CD4-positive, alpha-beta T cell (primary cell): ENCODE measurements at places on chromosomes 3 and 15. TPM values are rescaled to one million over a fixed set of nuclear protein-coding genes. Genes with fewer than 3 reads are reported as not detected.

The IL17RC gene
- 0.88 TPM for total RNA-seq

The ANKUB1 gene
- total RNA-seq, result not detected

The TRIM59 gene
- total RNA-seq, result 16.4 TPM

The FANCD2OS gene
- total RNA-seq, result not detected

DNA sequence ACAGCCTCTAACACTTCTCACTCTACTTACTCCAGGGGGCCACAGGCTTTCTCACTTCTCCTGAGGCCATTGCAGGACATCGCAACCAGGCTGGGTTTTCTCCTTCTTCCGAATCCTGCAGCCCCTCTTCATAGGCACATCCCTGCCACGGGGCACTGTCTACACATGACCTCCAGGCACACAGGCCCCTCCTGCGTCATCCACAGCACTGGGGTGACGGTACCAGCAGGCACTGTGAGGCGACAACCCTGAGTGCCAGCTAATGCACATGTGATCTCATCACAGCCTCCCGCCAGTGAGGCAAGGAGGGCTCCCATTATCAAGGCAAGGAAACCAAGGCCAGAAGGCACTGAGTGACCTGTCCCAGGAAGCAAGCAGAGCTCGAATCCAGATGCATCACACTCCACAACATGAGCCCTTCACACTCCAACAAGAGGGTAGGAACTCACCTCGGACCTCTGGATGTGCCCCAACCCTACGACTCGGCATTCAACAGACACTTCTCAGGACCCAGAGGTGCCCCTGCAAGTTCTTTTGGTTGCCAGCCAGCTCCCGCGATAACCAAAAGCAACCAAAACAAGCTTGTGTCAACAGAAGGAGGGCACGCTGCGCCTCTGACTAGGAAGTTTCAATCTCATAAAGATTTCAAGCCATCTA is 16.7 kb downstream of the FAM174B start:
- no peak overlapping the region for H3K27ac ChIP-seq
- H3K4me3 ChIP-seq, result no peak overlapping the region
- no peaks in the 10 kb centered on the region for H3K36me3 ChIP-seq
- no peaks in the 10 kb centered on the region for H3K27me3 ChIP-seq
- no peaks in the 10 kb centered on the region for H3K4me1 ChIP-seq

- peaks cover 40% of the 10 kb centered on the region for H3K36me3 ChIP-seq
- peaks cover 44% of the 10 kb centered on the region for H3K4me1 ChIP-seq
- H3K4me3 ChIP-seq, result no peak overlapping the region
Measured at GRCh38 chr15:41836073-41836472, 2.6 kb upstream of the PLA2G4B start.

DNA sequence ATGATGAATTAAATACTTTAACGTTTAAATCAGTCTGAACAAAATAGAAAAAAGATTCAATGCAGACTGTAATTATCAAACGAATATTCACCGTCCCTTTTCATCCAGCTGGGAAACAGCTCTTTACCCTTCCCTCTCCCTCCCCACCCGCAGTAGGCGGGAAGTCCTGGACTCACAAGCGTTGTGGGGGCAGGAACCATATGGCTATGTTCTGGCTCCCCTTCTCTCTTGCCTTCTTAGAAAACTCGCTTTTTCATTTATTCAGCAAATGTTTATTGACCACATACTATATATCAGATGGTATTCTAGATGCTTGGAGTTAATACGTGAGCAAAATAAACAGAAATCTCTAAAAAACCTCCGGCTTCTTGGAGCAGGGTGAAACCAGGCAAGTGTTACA is 715 bp upstream of the SCAPER start:
- no peaks in the 10 kb centered on the region for H3K36me3 ChIP-seq
- H3K27ac ChIP-seq, result peak overlapping the region; percentile 57
- no peaks in the 10 kb centered on the region for H3K27me3 ChIP-seq
- H3K4me3 ChIP-seq, result peak overlapping the region; percentile 83
- DNase-seq, result no peak

GRCh38 chr3:134076851-134077250 is 47.1 kb upstream of the SLCO2A1 start:
- no peak overlapping the region for H3K27ac ChIP-seq
- H3K27me3 ChIP-seq, result peaks cover 4% of the 10 kb centered on the region
- DNase-seq, result no peak
- H3K4me3 ChIP-seq, result no peak overlapping the region

- H3K27me3 ChIP-seq, result no peaks in the 10 kb centered on the region
- H3K4me3 ChIP-seq, result no peak overlapping the region
- H3K4me1 ChIP-seq, result no peaks in the 10 kb centered on the region
Measured at GRCh38 chr3:135997554-135998320, 32.2 kb downstream of the PPP2R3A start.

DNA sequence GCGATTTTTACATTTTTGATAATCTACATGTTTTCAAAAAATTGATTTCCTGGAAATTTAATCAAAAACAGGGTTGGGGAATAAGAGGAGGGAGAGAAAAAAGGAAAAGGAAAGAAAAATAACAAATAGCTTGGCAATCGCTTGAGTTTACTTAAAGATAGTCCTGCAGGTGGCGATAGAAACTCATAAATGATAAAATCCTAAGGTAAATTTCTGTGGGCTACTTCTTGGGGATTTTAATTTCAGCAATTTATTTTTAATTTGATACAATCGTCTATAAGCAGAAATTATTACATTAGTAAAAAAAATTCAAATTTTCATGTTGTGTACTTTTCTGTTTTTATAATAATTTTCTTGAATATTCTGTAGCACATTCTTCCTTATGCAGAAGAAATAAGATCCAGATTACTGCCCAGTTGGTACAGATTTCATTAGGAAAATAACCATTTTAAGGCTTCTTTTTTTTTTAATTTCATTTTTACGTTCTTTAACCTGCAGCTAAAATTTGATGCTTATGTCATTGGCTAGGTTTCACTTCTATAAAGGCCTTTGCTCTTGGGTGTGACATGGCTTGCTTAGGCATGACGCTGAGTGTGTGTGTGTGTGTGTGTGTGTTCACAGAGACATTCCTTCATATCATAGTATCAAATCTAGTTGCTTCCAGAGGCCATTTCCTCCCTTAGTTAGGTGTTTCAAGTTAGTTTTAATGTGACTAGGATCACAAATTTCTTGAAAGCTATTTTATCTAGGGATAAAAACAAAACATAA is 181.8 kb downstream of the MCTP2 start:
- H3K36me3 ChIP-seq, result peaks cover 8% of the 10 kb centered on the region
- DNase-seq, result no peak
- no peaks in the 10 kb centered on the region for H3K27me3 ChIP-seq
- H3K4me1 ChIP-seq, result no peaks in the 10 kb centered on the region

DNA sequence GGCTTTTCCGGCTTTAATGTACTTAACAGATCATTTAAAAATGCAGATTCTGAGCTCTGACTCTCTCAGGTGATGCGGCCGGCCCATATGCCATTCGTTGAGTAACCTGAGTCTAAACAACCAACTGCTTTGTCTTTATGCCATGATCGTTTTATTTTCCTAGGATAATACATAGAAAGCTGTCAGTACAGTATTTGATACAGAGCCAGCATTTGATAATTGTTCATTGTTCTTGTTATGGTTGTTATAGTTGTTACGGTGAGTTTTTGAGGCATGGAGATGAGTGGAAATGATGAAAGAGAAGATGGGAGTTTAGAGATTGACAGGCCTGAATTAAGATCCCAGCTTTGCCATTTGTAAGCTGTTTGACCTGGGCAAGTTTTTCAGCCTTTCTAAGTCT is 40.0 kb downstream of the TMEM45A start:
- no peak overlapping the region for H3K4me3 ChIP-seq
- DNase-seq, result no peak
- no peak overlapping the region for H3K27ac ChIP-seq
- no peaks in the 10 kb centered on the region for H3K27me3 ChIP-seq
- no peaks in the 10 kb centered on the region for H3K4me1 ChIP-seq
- no peaks in the 10 kb centered on the region for H3K36me3 ChIP-seq

DNA sequence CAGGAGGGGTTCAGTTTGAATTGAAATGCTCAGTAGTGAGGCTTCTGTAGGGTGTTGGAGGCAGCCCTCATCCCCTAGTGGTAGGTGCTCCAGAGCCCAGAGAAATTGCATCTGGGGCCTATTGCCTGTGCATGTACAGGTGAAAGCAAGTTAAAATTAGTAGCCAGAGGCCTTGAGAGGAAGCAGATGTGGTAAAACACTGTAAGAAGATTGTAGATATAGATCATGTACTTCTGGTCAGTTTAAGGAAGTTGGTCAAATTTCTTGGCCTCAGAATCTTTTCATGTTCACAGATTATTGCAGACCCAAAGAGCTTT is 34.6 kb downstream of the IGSF10 start:
- H3K36me3 ChIP-seq, result no peaks in the 10 kb centered on the region
- no peak overlapping the region for H3K4me3 ChIP-seq
- no peak for DNase-seq
- no peaks in the 10 kb centered on the region for H3K4me1 ChIP-seq
- no peaks in the 10 kb centered on the region for H3K27me3 ChIP-seq

GRCh38 chr3:143484846-143485512 is 363.3 kb downstream of the SLC9A9 start:
- DNase-seq, result no peak
- no peak overlapping the region for H3K27ac ChIP-seq
- no peaks in the 10 kb centered on the region for H3K4me1 ChIP-seq

DNA sequence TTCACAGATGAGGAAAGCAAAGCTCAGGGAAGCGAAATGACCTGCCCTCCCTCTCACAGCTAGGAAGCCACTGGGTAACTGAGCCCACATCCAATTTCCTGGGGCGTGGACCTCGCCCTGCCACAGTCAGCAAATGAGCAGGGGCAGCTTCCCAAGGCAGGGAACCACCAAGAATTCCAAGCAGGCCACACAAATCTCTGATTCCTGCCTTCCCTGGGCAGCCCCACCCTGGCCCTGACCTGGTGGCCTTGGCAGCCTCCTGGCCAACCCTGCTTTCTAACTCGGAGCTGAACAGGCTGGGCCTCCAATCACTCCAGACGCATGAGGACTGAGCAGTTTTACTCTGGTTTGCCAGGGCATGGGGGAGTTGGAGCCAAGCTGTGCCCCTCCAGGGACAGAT is 203.7 kb upstream of the TLE3 start:
- no peak for DNase-seq
- no peaks in the 10 kb centered on the region for H3K27me3 ChIP-seq
- peaks cover 24% of the 10 kb centered on the region for H3K4me1 ChIP-seq
- H3K36me3 ChIP-seq, result no peaks in the 10 kb centered on the region
- no peak overlapping the region for H3K4me3 ChIP-seq

GRCh38 chr15:44654858-44655257 is 8.6 kb downstream of the SPG11 start:
- no peak for DNase-seq
- no peak overlapping the region for H3K4me3 ChIP-seq
- H3K4me1 ChIP-seq, result peaks cover 3% of the 10 kb centered on the region
- H3K27ac ChIP-seq, result no peak overlapping the region

DNA sequence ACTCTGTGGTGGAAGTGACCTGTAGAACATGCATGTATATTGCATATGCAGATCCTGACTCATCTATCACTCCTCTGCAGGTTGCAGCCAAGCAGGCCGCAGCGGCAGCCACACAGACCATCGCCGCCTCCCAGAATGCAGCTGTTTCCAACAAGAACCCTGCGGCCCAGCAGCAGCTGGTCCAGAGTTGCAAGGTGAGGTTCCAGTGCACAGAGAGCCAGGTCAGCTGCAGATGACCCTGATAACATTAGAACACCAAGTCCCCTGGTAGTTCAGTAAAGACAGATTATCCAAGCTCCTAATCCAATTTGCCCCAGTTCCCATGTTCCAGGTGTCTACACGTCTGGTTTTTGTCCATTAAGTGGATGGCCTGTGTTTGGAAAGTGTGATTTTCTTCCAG is 325.1 kb upstream of the TPM1 start:
- no peak overlapping the region for H3K4me3 ChIP-seq
- no peak overlapping the region for H3K27ac ChIP-seq
- no peak for DNase-seq
- no peaks in the 10 kb centered on the region for H3K36me3 ChIP-seq

GRCh38 chr3:66220602-66221377 is at the start of gene SLC25A26:
Gene SLC25A26 (plus strand): TSS chr3:66221001. CDS start chr3:66221095, 94 bp downstream.
- H3K4me3 ChIP-seq, result peak within 1 kb of the TSS; percentile 79
- peaks cover 10% of the 10 kb centered on the region for H3K4me1 ChIP-seq
- peak; percentile 98 for DNase-seq
- peak within 1 kb of the TSS; percentile 81 for H3K27ac ChIP-seq
- peaks cover 16% of the 10 kb centered on the region for H3K36me3 ChIP-seq
- no peaks in the 10 kb centered on the region for H3K27me3 ChIP-seq

GRCh38 chr3:66317750-66318376 is 97.1 kb downstream of the SLC25A26 start:
- H3K27ac ChIP-seq, result no peak overlapping the region
- H3K4me1 ChIP-seq, result peaks cover 10% of the 10 kb centered on the region
- no peaks in the 10 kb centered on the region for H3K27me3 ChIP-seq
- H3K4me3 ChIP-seq, result no peak overlapping the region
- DNase-seq, result no peak

DNA sequence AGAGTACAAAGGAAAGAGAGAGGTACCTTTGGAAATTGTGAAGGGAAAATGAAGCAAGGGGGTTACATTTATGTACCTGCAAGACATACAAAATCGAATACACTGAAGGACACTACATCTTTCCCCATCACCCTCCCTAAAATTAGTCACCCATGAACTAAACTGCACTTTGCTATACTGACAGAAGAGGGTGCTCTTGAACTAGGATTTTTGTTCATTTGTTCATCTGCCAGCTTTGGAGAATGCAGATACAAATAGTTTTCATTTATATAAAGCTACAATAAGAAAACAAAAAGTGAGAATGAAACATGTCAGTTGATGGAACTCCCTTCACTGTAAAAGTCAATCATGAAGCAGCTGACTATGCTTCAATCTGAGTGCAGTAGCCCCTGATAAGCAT is 55.7 kb downstream of the PCCB start:
- no peak overlapping the region for H3K4me3 ChIP-seq
- peaks cover 10% of the 10 kb centered on the region for H3K36me3 ChIP-seq
- no peaks in the 10 kb centered on the region for H3K27me3 ChIP-seq
- no peak for DNase-seq
- H3K4me1 ChIP-seq, result no peaks in the 10 kb centered on the region
